ENCODE measurements at places on chromosomes 7 and 10. TPM values are rescaled to one million over a fixed set of nuclear protein-coding genes. Genes with fewer than 3 reads are reported as not detected.

- peak; percentile 8 for DNase-seq
Measured at GRCh38 chr7:91034459-91035368, 229.5 kb upstream of the FZD1 start.

GRCh38 chr7:94313926-94314325 is 80.8 kb upstream of the COL1A2 start:
- DNase-seq = no peak

- no peak for DNase-seq
Measured at GRCh38 chr10:127756264-127756663, 19.3 kb downstream of the FOXI2 start.

CFAP69 gene
- 2.4 TPM for polyA plus RNA-seq

GRCh38 chr7:23341846-23342598 is 42.9 kb downstream of the MALSU1 start:
- DNase-seq = no peak

GRCh38 chr10:98825741-98826140 is 379.0 kb upstream of the HPS1 start:
- DNase-seq = no peak

- no peak for DNase-seq
Measured at GRCh38 chr7:14125998-14126397, 136.5 kb upstream of the ETV1 start.

IGFBP1 gene
- polyA plus RNA-seq = 885 TPM

- no peak for DNase-seq
Measured at GRCh38 chr7:113891031-113891350, 27.8 kb downstream of the PPP1R3A start.

- DNase-seq = no peak
Measured at GRCh38 chr10:96829029-96829773, 2.9 kb upstream of the LCOR start.

GRCh38 chr10:70232859-70233108 is 445 bp downstream of the PPA1 start:
- DNase-seq = no peak

GRCh38 chr10:27319752-27320431 is 79.3 kb upstream of the ACBD5 start:
- DNase-seq = no peak

- peak; percentile 77 for DNase-seq
Measured at GRCh38 chr10:70880077-70880534, 8.3 kb downstream of the PCBD1 start.

DNA sequence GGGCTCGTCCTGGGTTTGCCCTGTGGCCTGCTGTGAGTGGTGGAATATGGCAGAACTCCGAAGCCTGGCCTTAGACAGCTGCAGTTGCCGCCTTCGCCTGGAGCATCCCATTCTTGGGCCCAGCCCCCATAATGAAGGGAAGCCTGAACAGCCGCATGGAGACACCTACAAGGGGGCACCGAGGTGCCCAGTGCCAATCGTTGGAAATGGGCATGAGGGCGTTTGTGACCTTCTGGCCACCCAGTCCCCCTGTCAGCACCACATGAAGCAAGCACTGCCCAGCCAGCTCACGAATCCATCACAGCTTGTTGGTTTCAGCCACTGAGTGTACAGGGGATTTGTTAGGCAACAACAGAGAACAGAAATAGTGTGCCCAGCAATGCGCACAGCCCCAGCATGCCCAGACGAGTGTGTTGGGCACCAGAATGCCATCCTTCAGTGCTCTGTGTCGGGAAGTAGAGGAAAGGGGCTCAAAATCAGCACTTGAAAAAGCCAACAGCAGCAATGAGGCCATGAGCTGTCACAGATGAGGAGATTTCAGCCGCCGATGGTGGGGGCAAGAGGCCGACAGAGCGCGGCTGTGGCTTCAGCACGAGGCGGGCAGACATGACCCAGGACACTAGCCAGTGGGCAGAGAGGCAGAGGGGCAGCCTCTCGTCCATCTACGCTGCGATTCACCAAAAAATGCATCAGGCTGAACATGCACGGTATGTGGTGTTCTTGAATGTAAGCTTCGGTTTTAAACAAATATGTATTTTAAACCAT is 91.2 kb downstream of the TNS3 start:
- DNase-seq = no peak

GRCh38 chr10:44883593-44884331 is 27.4 kb upstream of the TMEM72 start:
- no peak for DNase-seq

Measured in HepG2 (cell line).